ENCODE measurements at places on chromosomes 7 and 10.

DNA sequence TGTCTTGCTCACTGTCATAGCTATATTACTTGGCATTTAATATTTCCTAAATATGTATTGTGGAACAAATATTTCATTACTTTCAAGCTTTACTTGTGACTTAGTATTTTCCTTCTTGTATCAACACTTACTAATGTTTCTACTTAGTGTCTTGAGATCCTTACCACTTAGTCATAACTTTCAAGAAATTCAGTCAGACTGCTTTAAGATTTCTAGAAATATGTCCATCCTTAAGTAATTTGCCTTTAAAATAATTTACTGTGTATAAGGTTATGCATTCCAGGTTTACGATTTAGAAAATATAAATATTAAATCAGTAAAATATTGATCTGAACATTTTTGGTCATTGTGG, 87.3 kb upstream of the CSTF2T start:
- DNase-seq = no peak

DNA sequence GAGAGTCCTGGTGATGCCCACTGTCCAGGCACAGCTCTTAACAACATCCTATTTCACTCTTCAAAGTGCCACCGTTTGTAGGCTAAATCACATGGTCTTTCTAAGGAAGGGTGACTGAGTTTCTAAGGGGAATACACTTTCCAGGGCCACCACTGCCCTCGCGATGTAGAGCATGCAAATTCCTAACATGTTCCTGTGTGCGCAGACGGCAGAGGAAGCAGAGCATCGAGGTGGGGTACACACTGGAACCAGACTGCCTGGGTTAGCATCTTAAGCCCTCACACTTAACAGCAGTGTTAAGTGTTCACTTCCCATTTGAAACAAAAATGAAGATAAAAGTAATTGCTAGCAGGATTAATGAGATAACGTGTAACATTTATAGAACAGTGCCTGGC, 3.0 kb downstream of the VOPP1 start:
- no peak for DNase-seq

DNA sequence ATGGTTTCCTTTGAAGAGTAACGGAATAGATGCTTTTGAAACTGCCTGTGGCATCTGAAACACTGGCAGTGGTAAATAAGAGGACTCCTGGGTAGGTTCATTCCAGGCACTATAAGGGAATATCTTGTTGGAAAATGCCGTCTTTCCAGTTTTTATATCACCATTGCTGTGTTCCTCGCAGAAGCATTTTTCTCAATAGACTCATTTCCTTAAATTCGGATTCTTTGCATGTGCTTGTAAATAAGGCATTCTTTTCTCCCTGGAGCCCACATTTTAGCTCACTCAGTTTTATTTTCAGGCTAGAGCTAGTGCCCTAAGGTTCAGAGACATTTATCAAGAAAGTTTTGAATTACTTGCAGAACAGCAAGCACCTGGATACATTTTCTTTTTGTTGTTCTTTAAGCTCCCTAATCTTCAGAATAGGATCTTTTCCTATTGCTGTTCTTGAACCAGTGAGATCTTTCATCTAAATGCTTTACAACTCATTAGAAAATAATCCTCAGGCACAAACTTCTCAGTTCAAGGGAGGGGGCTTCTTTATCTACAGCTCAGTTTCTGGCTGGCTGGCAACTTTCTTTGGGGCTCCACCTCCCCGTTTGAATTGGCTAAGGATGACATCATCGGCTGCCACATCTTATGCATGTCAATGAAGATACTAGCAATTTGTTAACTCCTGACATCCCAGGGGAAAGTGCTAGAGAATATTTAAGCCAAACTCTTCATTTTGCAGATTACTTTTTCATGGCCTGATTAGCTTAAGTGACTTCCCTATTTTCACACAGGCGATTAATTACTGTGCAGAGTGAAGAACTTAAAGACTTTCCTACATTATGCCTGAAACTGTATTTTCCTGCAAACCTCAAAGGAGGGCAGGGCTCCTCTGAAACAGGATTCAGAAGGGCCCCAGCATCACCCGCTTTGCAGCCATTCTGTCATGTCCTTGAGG, 133.7 kb upstream of the RSU1 start:
- DNase-seq = no peak

DNA sequence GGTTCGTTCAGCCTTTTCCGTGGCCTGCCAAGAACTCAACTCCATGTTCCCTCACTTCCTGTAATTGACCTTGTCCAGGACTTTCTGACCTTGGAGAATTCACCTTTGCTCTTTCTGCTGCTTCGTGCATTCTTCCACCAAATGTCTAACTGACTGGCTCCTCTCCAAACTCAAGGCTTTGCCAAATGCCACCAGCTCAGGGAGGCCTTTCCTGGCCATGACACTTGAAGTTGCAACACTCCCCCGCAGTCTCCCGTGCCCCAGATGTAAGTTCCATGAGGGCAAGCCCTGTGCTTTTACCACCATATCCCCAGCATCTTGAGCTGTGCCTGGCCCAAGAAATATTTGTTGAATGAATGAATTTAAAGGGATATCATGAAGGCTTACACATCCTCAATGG, 238.4 kb downstream of the ARHGAP21 start:
- DNase-seq = no peak

GRCh38 chr10:2985729-2986232, 81.6 kb upstream of the PFKP start:
- no peak for DNase-seq

GRCh38 chr7:107471292-107472070, 1.6 kb downstream of the GPR22 start:
- DNase-seq = no peak

DNA sequence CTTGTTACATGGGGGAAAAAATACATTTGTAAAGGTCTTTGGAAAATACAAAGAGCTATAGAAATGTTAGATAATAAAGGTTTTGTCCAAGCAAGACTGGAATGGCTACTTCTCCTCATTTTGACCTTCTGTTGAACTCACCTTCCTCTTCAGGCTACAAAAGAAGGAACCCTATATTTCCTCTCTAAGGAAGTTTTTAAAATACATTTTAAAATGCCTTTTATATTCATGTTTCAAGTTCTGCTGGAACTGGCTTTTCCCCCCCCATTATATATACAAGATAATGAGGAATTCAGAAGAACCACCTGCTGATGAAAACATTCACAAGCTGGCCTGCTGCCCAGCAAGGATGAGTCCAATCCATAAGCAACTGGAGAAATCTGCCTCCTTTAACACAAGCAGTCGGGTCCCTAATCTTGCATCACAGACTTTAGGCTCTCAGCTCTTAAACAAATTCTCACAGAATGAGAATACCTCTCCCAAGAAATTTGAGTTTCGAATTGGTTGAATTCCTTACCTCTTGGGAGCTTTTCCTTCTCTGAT, 44.6 kb downstream of the MTERF1 start:
- no peak for DNase-seq

DNA sequence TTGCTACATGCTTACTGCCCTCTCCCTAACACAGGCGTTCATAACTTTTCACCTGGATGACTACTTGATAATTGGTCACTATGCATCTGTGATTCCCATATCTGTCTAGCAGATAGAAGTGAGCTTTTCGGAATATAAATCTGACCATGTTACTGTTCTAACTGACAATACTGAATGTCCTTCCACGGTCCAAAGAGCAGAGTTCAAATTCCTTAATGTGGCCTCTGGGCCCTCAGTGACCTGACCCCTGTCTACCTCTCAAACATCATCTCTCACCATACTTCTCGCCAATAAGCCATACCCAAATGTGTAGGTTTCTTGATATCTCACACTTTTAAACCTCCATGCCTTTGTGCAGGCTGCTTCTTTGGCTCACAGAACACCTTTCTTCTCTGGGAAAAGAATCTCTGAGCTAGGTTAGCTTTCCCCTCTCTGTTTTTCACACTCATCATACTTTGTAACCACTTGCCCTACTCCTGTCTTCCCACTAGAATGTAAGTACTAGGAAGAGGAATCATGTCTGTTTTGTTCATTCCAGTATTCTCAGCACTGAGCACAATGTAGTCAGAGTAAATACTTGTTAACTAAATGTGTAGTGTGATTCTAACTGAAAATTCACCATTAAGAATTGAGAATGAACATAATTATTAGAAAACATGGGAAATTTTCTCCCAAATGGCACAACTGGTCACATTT, 39.2 kb upstream of the LRRC17 start:
- no peak for DNase-seq

- DNase-seq = no peak
Measured at GRCh38 chr10:13594641-13595040, 7.9 kb downstream of the PRPF18 start.

DNA sequence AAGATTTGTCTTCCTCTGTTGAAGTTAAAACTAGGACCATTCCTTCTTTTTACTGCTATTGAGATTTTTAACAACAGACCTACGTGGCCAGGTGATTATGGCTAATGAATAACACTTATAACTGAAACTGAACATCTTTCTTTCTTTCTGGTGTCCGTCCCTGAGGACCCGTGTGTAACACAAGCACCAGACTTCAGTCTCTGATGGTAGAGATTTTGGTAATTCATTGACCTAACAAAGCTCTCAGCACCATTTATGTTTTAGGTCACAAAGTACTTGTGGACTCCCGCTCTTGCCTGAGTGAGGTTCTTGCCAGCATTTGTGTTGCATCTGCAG, 40.4 kb upstream of the TMEM229A start:
- no peak for DNase-seq

DNA sequence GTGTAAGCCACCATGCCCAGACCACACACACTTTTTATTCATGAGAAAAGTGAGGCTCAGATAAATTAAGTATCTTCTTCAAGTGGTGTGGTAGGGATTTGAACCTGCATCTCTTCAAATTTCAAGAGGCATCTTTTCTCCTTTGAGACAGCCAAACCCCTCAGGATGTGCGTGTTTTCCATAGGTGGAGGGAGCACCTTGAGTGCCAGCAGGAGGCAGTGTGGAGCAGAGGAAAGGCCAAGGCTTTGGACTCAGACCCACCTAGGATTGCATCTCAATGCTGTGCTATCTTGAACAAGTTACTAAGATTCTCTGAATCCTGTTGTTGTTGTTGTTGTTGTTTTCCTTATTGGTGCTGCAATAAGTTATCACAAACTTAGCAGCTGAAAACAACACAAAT, 40.2 kb upstream of the MYL10 start:
- no peak for DNase-seq

DNA sequence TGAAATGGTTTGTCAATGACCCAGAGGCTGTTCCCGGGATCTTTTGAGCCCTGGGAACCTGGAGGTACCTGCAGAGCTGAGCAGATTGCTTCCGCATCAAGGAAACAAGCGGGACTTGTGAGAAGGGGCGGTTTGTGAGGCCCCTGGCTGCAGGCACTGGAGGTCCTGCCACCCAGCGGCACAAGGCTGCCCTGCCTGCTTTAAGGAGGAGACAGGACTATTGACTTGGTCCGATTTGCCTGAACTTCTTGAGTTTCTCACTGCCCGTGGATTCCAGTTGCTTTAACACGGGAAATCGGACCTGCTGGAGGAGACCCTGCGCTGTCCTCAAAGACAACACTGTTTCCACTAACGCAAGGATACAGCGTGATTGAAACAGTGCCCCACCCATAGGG, 130.1 kb downstream of the DNAJB6 start:
- DNase-seq = no peak

- no peak for DNase-seq
Measured at GRCh38 chr7:4151926-4152549, 530.1 kb upstream of the FOXK1 start.

- DNase-seq = no peak
Measured at GRCh38 chr7:82841828-82842227, 320.9 kb downstream of the PCLO start.

GRCh38 chr10:24118246-24118645, 90.7 kb upstream of the KIAA1217 start:
- DNase-seq = no peak
